OCI-LY7 (cell line): ENCODE measurements at places on chromosomes 1 and 21. TPM values are rescaled to one million over a fixed set of nuclear protein-coding genes. Genes with fewer than 3 reads are reported as not detected.

NBPF20 gene
- total RNA-seq, result 6.5 and 6.7 TPM in 2 replicates

RNU1-3 gene
- total RNA-seq, result 1,721 and 1,968 TPM in 2 replicates

PRR9 gene
- not detected in 2 replicates for total RNA-seq

- no peak for DNase-seq
Observed at GRCh38 chr1:175717610-175718540, 25.5 kb downstream of the TNR start.

GRCh38 chr1:14924455-14925331 lies 228.9 kb upstream of the TMEM51 start:
- no peak for DNase-seq

DNA sequence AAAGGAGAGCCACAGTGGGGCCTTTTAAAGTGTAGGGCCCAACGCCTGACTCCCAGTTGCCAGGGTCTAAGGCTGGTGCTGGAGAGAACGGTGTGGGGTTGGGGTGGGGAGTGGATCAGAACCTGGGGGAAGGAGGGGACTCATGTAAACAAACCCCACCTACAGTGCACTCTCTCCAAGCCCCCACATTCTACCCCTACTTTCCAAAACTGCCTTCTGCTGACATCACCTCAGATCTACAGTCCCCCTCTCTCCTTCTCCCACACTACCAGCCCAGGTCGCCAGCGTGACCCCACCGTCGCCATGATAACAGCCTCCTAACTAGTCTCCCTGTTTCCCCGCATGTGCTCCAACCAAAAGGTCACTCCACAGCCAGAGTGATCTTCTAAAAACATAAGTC lies 26.6 kb downstream of the TNNT2 start:
- no peak for DNase-seq

DNA sequence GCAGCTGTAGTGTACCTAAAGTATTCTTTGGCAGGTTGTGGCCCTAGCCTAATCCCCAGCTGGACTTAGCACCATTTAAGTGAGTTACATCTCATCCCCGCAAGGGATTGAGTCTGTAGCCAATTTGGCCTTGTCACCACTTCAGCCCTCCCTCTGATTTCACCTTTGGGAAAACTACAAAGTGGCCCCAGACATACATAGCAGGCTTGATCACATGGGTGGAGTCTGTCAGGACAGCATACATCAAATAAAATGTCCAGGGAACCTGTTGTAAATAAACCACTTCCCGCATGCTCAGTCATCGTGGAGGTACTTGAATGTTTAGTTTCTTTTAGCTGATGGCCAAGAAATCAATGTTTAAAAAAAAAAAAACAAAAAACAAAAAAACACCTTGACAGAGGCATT lies 142.5 kb downstream of the DHRS3 start:
- no peak for DNase-seq

DNA sequence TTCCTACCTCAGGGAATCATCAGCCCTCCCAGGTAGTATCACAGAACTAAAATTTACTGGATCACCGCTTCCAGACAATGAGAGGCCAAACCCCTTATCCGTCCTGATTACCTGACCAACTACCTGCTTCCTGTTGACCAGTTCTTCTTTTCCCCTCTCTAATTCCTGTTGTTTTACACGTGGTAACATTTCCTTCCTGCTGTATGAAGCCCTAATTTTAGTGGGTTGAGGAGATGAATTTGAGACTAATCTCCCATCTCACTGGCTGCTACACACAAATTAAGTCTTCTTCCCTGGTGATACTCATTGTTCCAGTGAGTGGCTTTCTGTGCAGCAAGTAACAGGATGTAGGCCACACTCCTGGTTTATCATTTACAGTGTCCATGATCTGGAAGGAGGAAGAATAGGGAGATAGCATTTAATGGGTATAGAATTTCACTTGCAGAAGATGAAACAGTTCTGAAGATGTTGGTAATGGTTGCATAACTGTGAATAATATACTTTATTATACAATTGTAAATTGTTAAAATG lies 2112.9 kb downstream of the NCAM2 start:
- no peak for DNase-seq
